Central memory CD4-positive, alpha-beta T cell (primary cell): ENCODE measurements at places on chromosomes 2 and 18.
A peak's percentile ranks its signal among the peaks of the same experiment; 100 is the strongest.

- DNase-seq, result no peak
Observed at GRCh38 chr2:16375981-16376380, 289.7 kb downstream of the CYRIA start.

- no peak for DNase-seq
Observed at GRCh38 chr2:235070063-235070706, 118.4 kb downstream of the SH3BP4 start.

DNA sequence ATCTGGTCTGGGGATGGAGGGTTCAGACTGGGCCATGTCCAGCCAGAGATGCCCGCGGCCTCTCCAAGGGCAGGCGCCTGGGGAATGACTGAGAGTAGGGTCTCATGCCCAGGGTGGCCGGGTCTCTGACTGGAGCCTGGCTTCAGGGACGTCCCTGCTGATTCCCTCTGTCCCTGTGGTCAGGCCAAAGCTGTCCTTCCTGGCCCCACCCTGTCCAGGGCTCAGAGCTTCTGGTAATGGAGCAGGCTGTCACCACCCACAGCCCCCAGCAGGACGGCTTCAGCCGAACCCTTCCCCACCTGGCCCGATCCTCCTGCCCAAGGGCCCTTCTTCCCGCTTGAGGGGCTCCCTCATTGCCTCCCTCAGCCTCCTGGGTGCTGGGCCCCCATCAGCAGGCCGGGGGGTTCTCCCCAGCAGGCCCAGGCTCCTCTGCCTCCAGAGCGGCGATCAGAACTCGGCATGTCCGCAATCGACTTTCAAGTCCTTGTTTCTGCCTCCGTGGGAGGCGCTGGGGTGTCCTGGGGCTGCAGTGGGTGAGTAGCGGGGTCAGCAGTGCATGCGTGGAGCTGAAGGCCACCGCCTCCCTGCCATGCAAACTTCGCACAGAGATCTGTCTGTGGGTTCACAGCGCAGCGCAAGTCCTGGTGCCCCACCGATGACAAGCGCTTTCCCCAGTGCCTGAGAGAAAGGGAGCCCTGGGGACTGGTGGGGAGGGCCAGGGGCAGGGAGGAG is 18.3 kb downstream of the RAMP1 start:
- no peak for DNase-seq

GRCh38 chr2:237427769-237428506 is 14.0 kb upstream of the COL6A3 start:
- DNase-seq, result no peak

- no peak for DNase-seq
Observed at GRCh38 chr18:35289727-35290093, 319 bp downstream of the ZSCAN30 start.

GRCh38 chr2:31060397-31060796 is 77.8 kb downstream of the GALNT14 start:
- no peak for DNase-seq

DNA sequence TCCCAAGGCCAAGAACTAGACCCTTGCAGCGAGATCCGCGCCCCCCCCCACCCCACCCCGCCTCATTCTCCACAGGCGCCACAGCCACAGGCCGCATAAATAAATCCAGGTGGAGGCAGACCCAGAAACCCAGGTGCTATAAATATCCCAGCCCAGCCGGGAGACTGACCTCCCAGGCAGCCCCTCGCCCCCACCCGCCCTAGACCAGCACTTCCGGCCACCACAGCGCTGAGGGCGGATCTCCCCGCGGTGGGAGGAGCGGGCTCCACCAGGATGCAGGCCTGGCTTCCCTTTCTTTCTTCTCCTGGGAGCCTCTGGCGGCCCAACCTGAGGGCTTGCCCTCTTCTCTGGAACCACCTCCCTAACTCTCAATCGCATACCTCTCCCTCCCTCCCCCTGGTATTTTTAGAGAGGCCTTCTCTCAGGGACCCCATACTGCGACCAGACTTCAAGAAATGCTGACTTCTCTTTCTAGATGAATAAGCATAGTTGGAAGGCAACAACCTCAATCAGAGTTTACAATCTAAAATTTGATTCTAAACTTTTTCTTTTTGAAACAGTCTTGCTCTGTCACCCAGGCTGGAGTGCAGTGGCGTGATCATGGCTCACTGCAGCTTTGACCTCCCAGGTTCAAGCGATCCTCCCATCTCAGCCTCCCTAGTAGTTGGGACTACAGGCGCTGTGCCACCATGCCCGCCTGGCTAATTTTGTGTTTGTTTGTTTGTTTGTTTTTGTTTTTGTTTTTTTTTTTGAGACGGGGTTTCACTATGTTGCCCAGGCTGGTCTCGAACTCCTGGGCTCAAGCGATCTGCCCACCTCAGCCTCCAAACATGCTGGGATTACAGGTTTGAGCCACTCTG is 55.0 kb downstream of the PKDCC start:
- peak; percentile 37 for DNase-seq

GRCh38 chr18:5106730-5107129 is 90.3 kb downstream of the AKAIN1 start:
- no peak for DNase-seq

DNA sequence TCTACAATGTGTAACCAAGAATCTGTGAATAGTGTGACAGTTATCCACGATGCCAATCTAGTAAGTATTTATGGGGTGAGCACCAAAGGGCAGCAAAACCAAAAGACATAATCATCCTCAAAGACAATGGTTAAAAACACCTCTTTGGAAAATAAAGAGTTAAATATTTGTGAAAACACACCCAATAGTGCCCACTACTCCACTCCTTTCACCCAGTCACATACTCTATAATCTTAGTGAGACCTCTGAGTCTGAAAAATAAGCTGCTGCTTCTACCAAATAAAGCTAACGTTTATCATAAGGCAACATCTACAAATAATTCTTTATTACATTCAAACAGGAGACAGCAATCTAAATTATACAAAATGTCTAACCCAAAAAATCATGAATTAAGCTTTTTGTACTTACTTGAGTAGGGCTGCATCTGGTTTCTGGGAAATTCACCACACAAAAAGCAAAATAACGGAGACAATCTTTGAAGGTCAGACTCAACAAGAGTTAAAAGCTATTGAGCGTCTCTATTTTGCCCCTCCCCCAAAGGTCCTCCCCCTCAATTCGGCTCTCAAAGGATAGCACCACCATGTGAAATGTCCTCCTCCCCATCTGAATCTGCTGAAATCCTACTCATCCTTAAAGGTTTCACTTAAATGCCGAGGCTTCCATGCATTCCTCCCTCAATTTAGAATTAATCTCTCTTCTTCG is 2.0 kb downstream of the RAPH1 start:
- DNase-seq, result no peak

- no peak for DNase-seq
Observed at GRCh38 chr2:7024261-7024660, 107.0 kb downstream of the RNF144A start.

DNA sequence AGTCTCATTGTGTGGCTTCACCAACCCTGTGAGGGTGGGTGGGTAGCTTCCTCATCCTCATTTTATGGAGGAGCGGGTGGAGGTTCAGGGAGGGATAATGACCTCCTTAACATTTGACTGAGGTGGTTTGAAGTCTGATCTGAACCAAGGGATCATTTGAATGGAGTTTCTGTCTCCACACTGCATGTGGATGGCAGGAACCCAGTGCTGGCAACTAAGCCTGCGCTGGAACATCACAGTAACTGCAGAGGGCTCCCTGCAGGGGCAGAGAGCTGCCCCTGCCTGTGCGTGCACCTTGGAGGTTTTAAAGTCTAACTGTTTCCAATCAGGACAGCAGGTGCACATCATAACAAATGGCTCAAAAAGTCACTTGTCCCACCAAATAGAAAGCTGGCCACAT is 3.3 kb downstream of the AGAP1 start:
- no peak for DNase-seq

- no peak for DNase-seq
Observed at GRCh38 chr2:206727287-206727686, 9.1 kb upstream of the DYTN start.

DNA sequence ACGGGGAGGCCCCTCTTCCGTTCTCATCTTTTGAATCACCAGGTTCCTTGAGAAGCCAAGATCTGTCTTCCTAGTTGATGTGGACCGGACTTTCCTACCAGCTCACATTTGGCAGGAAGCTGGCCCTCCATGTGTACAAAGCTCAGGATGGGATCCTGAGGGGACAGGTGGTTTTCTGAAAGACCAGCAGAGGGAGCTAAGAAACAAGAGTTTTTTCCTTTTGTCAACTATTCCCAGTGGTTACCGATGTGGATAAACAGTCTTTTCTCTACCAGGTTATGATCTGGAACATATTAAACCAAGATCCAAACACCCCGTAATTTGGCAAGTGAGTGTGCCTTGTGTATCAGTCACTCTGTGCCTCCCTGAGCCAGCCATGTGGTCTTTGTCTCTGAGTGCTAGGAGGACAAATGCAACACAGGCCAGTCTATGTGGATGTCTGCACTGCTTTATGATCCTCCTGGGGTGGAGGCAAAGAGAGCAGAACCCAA is 25.1 kb upstream of the ARHGAP25 start:
- DNase-seq, result no peak

DNA sequence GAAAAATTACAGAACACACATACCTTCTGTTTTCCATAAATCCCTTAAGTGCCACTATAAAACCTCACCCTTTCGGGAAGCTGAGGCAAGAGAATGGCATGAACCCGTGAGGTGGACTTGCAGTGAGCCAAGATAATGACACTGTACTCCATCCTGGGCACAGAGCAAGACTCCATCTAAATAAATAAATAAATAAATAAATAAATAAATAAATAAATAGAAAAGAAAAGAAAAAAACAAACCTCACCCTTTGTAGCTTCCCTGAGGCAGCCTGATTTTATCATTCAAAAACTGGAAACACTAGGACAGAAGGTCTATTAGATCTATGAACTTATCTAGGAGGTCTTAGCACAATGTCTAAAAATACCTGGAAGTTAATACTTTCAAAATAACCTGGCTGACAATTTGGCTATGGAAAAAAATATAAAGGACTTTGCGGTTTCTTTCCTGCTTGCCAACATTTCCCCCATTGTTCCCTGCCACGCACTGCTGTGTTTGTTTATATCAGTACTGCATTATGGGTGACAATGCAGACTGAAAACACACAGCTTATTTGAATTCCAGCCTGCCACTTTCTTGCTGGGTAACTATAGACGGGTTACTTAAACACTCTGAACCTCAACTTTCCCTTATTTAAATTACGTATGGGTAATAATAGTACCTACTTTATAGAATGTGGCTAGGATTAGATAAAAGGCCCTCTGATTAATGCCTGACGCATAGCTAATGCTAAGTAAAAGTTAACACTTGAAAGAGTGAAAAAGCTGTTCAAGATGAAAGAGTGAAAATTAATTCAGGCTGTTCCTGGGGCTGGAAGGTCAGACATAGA is 313.0 kb downstream of the RDH14 start:
- no peak for DNase-seq

DNA sequence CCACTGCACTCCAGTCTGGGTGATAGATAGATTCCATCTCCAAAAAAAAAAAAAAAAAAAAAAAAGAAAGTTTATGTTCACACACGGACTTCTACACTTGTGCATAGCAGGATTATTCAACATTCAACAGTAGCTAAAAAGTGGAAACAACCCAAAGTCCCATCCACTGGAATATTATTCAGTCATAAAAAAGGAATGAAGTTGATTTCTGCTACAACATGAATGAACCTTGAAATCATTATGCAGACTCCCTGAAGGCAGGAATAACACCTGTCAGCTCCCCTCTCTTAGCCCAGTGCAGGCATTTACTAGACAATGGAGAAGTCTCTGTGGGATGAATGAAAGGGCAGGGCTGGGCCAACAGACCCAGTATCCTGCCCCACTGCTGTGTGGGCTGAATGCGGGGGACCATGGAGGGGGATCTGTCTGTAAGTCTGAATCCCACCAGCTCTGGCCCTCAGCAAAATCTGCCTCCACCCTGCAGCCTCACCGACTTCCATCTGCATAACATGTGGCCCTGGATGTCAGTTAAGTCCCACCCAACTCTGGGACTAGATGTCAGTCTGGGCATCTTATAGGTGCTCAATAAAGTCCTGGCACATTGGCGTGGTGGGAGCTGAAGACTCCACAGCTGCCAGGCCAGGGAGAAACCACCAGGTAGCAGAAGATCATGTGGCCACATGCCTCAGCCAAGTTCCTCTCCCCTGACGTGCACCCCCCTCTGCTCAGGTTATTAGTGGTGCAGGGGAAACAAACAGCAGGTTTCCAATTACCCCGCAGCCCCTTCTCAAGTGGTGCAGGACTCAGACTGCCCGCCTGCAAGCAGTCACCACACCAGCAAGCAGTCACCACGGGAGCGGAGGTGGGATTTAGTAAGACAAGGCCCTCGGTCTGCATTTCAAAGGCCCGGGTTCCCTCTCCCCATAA is 8.9 kb downstream of the ZFP36L2 start:
- no peak for DNase-seq

GRCh38 chr2:212360068-212360460 is 178.5 kb downstream of the ERBB4 start:
- no peak for DNase-seq

DNA sequence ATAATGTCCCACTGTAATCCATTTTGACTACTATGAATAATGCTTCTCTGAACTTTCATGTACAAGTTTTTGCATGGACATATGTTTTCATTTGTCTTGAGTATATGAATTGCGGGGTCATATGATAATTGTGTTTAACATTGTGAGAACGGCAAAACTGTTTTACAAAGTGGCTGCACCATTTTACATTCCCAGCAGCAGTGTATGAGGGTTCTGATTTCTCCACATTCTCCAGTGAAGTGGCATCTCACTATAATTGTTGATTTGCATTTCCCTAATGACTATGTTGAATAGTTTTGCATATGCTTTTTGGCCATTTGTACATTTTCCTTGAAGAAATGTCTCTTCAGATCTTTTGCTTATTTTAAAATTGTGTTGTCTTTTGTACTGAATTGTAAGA is 20.1 kb downstream of the NCOA1 start:
- no peak for DNase-seq

DNA sequence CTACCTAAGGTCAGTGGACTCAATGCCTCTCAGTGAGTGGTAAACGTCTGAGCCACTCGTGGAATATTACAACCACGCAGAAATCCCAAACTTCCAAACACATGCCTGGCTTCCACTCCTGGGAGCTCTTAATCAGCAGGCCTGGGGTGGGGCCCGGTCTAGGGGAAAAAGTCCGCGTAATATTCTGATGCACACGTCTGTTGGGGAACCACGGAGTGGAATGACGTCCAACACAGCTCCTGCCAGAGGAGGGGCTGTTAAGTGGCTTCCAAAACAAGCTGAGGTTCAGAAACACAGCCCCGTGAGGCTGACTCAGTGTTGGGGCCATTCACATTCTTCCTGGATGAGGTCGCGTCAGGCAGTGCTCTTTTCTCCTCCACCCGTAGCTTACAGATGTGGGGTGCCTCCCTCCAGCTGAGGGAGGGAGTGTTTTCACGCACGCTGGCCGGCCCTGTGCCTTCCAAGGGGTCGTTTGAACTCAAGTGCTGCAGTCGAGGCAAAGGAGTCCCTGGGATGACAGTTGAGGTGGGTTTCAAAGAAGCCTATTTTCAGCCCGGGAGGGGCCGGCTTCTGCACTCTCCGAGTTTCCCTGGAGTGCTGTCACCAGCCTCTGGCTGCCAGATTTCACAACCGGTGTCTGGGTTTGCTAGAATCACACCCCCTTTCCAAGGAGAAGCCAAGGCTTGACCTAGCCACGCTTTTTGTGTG is 73.1 kb downstream of the ACKR3 start:
- no peak for DNase-seq

- DNase-seq, result no peak
Observed at GRCh38 chr2:179440642-179441251, 176.1 kb upstream of the SESTD1 start.
